Peyer's patch (tissue), 4 donors: ENCODE measurements at places on chromosomes 7 and 10. TPM values are rescaled to one million over a fixed set of nuclear protein-coding genes. Genes with fewer than 3 reads are reported as not detected.

DNA sequence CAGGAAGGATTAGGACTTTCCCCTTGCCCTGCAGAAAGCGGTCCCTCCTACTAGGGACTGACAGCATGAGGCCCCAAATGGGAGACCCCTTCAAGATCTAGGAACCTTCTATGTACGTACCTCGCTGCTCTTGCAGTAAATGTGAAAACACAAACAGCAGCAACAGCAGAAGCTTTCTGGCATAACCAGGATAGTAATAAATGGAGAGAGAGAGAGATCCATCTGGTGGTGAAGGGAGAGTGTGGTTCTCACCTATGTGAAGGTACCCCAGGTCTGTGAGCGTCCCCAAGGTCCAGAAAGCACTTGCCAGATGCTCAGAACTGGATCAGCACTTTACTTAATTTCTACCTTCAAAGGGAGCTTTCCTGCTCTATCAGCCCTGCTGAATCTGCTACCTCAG is 592.7 kb downstream of the PARD3 start:
- no peak for DNase-seq

DNA sequence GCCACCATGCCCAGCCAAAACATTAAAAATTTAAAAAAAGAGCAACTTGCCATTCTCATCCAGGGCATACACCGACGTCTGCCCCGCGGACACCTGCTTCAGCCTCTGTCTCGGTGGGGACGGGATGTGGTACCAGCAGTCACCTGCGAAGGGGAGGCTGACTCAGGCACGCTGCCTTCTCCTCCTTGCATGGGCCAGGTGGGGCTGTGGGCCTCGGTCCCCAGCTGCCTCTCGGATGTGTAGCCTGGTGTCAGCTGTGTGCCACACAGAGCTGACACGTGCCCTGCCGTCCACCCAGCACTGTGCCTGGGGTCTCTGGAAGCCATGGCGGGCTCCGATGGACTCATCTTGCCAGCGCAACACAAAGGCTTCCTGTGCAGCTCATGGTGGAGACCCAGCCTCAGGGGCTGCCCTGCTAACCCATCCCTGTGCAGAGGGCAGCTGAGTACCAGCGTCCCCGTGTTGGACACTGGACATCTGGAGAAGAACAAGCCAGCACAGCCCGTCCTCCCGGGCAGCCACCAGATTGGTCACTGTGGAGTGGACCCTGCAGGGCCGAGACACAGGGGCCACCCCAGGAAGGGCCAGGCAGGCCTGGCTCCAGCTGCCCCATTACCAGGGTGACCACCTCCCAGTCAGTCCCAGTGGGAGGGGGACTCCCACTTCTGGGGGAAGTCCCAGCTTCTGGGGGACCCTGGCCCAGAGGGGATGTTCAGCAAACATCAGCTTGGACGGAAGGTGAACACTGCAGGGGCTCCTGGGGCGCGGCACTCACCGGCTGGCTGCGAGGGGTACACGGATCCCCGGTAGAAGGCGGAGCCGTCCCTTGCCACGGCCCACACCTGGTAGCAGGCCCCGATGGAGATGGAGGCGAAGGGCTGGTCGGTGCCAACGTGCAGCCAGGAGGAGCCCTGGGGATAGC is 10.6 kb downstream of the BHLHA15 start:
- no peak for DNase-seq

DNA sequence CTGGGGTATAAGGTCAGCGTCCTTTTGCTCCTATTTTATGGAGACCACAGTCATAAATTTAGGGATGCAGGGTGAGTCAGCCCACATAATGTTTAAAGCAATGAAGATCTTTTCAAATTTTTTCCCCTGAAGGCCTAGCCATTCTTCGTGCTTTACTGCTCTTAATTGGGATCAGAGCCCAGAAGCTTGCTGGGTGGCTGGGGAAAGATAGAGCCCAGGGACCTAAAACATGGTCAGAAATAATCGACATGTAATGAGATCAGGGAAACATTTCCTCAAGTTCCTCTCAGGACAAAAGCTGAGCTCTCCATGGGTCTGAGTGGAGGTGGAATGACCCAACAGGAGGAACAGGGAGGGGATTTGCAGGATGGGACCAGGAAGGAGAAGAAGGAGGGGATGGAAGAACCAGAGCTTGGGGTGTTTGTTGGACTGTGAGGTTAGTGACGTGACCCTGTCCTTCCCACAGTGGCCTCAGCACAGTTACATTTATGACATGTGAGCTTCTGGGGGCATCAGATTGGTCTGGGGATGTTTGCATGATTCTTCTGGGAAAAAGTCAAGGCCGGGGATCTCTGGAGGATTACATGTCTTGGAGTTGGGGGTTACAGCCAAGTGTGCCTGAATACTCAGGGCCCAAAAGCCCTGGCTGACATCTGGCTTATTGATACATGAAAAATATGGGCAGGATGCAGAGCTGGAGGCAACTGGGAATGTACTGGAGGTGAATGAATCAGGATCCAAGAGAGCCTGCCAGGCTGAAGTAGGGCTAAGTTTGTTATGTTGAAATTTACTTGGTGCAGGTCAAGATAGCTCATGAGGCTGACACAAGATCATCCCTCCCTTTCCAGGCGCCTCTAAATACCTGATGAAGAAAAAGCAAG is 477.9 kb downstream of the RPS24 start:
- no peak for DNase-seq

DNA sequence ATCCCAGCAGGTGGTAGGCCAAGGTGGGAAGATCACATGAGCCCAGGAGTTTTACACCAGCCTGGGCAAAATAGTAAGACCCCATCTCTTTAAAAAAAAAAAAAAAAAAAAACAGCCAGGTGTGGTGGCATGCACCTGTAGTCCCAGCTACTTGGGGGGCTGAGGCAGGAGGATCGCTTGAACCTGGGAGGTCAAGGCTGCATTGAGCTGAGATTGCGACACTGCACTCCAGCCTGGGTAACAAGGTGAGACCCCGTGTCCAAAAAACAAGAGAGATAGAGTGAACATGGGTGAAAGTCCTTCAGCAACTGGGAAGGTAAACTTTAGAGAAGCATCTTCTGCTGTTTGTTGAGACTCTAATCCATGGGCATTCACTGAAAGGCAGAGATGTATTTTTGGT is 6.3 kb upstream of the LAMTOR4 start:
- no peak for DNase-seq

DNA sequence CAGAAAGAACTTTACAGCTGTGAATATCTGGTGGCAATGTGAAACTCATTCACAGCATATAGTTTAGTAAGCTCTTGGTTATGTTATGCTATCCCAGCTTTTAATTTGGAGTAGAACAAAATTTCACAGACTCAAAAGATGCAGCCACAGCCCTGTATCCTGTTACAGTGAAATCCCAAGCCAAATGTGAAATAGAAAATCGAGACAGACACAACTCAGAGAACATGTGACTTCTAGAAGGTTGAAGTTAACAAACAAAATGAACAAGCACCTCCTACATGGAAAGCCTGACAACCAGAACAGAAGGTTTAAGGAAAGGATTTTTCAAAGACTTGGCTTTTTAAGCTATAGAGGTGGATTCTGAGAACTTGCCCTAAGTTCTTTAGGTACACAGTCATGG is 39.6 kb downstream of the JAZF1 start:
- no peak for DNase-seq

- no peak for DNase-seq
Measured at GRCh38 chr10:49679480-49679893, at the start of gene C10orf53. TSS of gene C10orf53 (plus strand) at chr10:49679651. CDS start at chr10:49679698, 47 bp downstream.

Gene NOS3
- total RNA-seq: 1.2 TPM

Gene IFIT1B
- total RNA-seq: not detected

Gene NHLRC2
- total RNA-seq: 185 TPM

Gene IRF5
- total RNA-seq: 27.1 TPM

Gene MYO3A
- total RNA-seq: not detected
